ENCODE measurements at places on chromosomes 12 and 14.

DNA sequence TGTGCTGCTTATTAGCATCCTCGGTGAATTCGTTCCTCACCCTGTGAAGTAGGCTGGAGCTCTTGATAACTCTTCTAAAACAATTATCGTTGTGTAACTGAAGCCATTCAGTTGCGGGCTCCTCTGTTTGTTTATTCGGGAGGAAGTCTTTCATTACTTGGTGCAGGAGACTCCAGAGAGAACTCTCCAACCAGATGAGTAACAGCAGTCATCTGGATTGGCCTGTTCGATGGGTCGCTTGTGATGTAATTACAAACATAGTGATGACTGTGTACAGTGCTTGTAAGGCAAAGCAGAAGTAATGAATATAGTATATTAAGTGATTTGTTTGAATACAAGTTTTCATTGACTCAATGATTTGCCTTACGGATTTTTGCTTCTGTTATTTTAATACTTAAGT is 10.9 kb downstream of the ATP6V0A2 start:
- DNase-seq = no peak

- no peak for DNase-seq
Observed at GRCh38 chr12:117881517-117881916, 87.3 kb downstream of the KSR2 start.

GRCh38 chr12:100820314-100820713 is 25.7 kb downstream of the ANO4 start:
- DNase-seq = no peak

DNA sequence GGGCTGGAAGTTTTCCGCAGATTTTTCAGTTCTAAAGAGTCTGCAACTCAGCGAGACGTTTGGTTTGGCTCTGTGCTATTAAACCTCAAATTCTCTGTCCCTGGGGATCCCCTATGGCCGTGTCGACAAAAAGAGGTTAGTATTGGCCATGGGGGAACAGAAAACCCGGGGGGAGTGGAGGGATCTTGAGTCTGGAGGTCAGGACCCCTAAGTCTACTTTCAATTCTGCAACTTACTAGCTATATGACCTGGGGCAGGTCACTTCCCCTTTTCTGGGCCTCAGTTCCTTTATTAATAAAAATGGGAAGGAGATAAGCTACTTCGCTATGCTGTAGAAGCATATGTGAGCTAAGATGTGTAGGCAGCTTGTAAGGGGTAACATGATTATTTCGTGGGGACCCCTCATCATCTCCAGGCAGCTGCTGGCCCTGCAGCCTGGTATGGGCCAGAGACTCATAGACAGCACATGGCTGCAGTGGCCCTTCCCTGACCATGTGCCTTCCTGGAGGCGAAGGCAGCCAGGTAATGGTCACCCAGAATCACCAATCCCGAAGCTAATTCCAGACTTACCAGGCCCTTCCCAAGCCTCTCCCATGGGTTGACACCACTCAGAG is 8.6 kb downstream of the ASB2 start:
- DNase-seq = no peak

- DNase-seq = peak; percentile 32
Observed at GRCh38 chr14:76955575-76956315, 72.8 kb downstream of the IRF2BPL start.

GRCh38 chr12:107736914-107737313 is 24.0 kb downstream of the PRDM4 start:
- no peak for DNase-seq

All from stimulated activated CD4-positive, alpha-beta T cell treated with anti-CD3 and anti-CD28 coated beads, Interleukin-12 subunit alpha, Interleukin-12 subunit beta, amount 100 ng/mL, for 4 hours (primary cell).